ENCODE measurements at places on chromosomes 13 and 19.

DNA sequence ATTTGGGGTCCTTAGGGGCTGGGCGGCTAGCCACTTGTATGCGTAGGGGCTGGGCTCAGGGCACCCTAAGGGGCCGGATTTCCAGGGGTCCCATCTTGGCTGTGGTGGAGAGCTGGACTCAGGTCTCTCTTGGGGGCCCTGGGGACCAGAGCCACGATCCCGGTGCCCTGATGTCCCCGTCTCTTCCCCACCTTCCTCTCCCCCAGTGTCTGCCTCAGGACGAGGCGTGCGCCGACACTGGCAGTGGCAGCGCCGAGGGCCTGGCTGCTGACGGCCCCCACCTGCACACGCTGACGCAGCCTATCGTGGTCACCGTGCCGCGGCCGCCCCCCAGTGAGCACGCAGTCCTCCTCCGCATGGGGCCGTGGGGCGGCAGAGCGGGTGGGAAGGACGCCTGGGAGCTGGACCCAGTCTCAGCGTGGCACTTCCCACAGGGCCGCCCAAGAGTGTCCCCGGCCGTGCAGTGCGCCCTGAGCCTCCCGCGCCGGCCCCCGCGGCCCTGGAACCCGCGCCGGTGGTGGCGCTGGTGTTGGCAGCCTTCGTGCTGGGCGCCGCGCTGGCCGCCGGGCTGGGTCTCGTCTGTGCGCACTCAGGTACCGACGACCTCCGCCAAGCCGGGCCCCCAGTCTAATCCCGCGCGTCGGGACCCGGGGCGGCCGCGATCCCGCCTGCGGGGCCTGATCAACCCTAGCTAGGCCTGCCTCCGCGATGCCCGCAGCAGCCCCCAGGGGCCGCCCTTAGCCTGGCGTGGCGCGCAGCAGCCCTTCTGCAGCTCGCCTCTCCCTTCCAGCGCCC is 2.7 kb upstream of the SNAPC2 start:
- no peak for DNase-seq

GRCh38 chr13:39612023-39612637 is 9.1 kb upstream of the LHFPL6 start:
- DNase-seq = no peak

DNA sequence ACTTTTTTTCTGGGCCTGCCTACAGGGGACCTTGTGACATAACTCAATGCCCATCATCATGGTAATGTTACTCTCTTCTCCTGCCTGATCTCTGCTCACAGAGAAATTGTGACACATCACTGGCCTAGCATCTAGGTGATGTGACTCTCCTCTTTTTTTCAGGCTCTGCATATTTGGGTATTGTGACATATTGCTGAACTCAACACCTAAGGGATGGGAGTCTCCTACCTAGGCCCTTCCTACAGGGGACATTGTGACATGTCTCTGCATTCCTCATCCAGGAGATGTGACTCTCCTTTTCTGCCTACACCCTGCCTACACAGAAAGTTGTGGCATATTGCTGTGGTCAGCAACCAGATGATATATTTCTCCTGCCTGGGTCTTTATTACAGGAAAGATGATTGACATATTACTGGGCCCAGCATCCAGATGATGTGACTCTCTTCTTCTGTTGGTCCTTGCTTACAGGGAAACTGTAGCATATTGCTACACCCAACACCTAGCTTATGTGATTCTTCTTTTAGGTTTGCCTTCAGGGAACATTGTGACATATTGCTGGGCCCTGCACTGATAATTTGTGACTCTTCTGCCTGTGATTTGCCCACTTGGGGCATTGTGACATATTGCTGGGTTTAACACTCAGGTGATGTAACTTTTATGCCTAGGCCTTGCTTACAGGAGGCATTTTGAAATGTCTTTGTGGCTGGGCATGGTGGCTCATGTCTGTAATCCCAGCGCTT is 21.0 kb upstream of the ZNF254 start:
- no peak for DNase-seq

- DNase-seq = no peak
Observed at GRCh38 chr19:52735734-52736133, 890 bp upstream of the ZNF611 start.

- DNase-seq = no peak
Observed at GRCh38 chr19:5805462-5806132, 730 bp downstream of the NRTN start.

- DNase-seq = no peak
Observed at GRCh38 chr13:26820871-26821270, 60.3 kb upstream of the GPR12 start.

DNA sequence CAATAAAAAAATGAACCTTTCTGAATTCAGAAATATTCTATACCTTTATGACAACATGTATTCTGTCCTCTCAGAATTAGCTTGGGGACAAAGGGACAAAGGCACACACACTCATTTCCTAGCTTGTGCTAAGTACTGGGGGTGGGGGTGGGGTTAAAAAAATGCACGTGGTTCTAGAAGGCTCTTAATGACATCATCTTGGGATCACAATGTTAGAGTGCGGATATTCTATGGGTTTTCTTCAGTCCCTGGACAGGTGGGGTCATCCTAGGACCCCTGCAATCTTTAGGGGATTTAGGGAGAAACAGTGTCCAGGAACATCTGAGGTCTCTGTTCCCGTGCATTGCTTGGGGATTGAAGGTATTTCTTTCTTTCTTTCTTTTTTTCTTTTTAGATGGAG is 21.8 kb downstream of the GATAD2A start:
- no peak for DNase-seq

- peak; percentile 82 for DNase-seq
Observed at GRCh38 chr13:40406405-40407120, 259.9 kb downstream of the FOXO1 start.

DNA sequence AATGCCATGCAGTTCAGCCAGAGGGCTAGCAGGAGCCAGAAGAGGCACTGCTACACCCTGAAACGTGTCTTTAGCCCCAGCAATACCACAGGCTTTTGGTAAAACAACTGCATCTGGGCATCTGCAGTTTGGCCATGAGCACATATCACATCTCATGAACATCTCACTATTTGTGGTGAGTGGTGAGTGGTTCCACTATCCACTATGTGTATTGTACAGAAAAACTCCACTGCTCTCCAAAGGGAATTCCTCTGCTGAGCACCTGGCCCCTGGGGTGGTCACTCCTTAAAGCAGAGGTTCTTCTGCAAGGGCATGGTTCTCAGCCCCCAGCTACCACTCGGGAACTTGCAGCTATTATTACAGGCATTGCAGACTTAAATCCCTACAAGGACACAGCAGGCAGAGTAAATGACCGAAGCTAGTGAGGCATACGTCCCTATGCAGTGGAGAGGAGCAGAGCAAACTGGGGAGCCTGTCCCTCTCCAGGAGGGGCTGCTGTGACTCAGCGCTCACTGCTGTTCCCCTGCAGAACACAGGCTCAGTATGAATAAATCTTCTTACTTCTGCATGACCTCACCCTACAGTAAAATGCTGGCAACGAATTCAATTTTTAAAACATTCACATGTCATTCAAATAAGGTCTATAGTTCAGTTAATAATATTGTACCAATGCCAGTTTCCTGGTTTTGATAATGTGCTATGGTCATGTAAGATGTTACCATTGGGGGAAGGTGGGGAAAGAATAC is 332.4 kb upstream of the ZNF507 start:
- DNase-seq = peak; percentile 34

GRCh38 chr19:36030264-36031148 is 2.2 kb downstream of the CLIP3 start:
- DNase-seq = no peak

DNA sequence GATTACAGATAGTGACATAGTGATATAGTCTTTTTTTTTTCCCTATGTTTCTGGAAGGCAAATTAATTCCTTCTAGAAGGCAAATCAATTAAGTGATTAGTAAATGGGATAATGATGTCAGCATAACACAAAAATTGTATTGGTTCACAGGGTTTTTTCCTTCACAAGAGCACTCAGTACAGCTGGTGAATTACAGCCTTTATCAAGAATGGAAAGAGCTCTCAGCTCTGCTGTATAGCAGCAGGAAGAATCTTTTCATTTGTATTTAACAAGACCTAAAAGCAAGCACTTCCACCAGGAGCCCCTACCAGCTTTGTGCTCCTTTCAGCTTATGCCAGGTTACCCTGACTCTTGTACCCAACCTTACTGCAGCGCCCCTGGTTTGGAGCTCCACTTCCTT is 90.8 kb downstream of the SERP2 start:
- no peak for DNase-seq

- DNase-seq = no peak
Observed at GRCh38 chr13:55992145-55992544, 1148.6 kb upstream of the PRR20A start.
